BJ (cell line): ENCODE measurements at places on chromosomes 16 and 17.

- DNase-seq = no peak
Measured at GRCh38 chr17:71011391-71011790, 842.1 kb downstream of the KCNJ2 start.

DNA sequence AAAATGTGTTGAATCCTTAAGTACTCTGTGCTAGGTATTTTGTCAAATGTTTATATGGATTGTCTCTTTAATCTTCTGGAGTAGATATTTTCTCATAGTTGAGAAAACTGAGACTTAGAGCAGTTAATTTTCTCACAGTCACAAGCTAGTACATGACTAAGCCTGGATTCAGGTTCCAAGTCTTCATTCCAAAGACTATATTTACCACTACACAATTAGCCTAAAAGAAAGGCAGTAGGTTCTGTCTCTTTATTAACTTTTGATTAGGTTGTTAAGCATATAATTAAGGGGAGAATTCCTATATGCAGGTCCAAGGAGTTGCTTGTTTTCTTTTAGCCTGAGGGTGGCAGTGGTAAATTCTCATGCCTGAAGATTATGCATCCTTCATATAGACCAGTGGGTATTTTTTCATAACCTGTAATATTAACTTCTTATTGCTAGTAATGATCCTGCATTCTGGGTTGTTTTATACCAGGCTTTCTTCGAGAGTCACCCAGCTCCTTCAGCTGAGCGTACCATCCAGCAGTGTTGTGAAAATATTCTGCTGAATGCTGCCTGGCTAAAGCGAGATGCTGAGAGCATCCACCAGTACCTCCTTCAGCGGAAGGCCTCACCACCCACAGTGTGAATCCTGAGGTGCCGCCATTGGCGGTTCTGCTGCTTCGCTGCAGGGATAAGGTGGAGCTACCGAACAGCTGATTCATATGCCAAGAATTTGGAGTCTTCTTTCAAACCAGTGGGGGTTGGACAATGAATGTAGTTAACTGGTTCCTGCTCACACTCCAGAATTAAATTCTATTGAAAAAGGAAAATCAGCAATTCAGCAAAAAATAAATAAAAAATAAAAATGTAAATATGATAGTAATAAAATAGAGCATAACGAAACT lies 28.2 kb upstream of the KPNB1 start:
- peak; percentile 51 for DNase-seq

- no peak for DNase-seq
Measured at GRCh38 chr16:88928405-88929090, 48.5 kb downstream of the CBFA2T3 start.

DNA sequence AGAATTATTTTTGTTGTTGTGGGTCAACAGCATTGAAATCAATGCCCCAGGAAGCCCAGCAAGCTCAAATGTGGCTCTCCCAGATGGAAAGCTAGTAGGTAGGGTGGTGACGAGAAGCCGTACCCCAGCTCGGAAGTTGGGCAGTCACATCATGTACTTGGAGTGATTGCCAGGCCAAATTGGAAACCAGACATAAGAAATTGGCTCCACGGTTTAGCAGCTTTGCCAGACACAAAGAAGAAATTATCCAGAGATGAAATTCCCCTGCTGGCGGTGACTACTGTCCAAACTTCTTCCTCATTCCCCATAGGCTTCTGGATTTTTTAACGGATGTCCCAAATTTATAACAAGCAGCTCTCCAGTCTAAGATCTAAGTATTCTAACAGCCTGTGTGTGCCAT lies 95.9 kb downstream of the OR1D5 start:
- no peak for DNase-seq

DNA sequence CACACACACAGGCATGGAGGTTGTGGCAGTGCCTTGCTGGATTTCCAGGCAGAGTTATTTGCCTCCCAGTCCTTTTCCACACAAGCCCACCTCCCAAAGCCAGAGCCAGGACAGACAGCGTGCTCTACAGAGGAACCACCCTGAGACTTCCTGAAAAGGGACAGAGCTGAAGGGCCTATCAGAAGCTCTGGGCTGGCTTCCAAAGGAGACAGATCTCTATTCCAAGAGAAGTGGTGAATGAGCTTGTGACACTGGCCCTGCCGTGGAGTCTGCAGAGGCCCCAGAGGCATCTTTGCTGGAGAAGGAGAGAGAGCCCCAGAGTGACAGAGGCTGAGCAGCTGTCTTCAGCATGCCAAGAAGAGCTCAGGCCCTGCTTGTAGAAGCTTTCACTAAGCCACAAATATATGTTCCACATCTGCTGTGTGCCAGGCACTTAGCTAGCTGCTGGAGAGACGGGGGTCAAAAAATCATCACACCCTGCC lies 8.3 kb upstream of the LPCAT2 start:
- no peak for DNase-seq

GRCh38 chr17:59493867-59494266 lies 71.5 kb upstream of the DHX40 start:
- no peak for DNase-seq

DNA sequence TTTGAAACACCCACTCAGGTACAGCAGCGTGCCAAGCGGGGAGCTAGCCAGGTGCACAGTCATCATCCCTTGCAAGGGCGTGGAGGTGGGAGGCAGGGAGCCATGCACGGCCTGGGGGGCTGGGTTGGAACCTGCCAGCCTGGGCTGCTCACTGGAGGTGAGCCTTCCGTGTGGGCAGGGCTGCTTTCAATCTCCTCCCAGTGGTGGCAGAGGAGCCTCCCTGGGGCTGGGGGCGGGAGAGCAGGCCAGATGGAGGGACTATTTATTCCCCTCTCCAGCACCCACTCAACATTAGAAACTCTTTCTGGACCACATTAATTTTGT lies 90.3 kb downstream of the KATNIP start:
- no peak for DNase-seq

GRCh38 chr16:2467528-2468232 lies 3.4 kb upstream of the NTN3 start:
- no peak for DNase-seq

DNA sequence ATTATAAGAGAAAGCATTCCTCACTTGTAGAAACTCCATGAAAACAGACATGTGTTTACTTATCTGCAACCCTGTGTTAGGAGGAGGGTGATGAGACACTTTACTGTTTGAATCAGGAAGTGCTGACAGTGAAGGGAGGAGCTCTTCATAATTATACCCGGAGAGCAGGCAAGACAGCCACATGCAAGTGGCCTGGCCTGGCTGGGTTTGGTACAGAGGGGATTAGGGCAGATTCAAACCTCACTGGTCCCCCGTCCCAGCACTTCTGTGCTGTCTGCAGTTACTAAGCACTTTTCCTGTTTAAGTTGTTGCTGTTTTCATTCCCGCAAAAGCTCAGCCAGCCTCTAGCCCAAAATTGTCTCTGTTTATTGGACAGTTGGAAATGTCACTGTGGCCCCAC lies 78.5 kb downstream of the WWOX start:
- no peak for DNase-seq

- no peak for DNase-seq
Measured at GRCh38 chr16:58506241-58507194, 6.6 kb downstream of the NDRG4 start.
